ENCODE measurements at places on chromosomes 7 and 10.

DNA sequence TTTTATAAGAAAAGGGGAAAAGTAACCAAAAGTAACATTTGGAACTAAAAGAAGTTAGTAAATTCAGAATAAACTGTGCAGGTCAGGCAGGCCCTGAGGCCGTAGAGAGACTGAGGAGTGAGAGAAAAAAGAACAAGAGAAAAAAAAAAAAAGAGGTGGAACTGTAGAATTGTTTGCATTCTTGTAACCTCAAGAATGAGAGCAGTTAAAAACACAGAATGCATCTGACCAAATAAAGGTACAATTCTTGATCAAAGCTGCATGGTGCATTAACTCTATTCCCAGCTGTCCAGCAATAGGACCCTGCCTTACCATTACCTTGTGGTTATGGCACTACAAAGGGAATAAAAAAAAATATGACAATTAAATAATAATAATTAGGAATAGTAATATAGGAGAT, 170.1 kb upstream of the SEMA3A start:
- DNase-seq = no peak

DNA sequence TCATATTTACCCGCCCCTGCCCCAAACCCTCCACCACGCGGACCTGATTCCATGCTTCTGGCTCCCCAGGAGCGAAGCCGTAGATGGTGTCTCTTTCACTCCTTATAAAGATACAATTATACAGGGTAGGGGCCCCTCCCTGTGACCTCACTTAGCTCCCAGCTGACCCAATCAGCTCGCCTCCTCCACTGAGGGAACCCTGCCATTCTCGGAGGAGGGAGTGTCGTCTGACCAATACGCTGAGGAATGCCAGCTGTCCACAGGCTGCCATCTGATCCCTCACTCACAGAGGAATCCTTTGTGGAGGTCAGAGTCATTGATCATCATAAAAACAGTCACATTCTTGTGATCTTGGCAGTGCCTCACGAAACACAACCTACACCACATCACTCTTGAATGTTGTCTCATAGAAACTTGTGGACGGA, 67.5 kb upstream of the INSIG1 start:
- no peak for DNase-seq

DNA sequence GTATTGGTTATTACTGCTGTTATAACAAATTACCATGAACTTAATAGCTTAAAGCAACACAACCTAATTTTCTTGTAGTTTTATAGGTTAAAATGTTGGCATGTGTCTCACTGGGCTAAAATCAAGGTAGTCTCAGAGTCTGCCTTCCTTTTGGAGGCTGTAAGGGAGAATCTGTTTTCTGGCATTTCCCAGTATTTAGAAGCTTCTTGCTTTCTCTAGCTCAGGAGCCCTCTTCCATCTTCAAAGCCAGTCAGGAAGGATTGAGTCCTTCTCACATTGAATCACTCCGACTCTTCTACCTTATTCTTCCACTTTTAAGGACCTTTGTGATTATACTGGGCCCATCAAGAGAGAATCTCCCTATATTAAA, 156.2 kb downstream of the MBL2 start:
- DNase-seq = no peak

- DNase-seq = no peak
Observed at GRCh38 chr7:28044825-28045224, 135.8 kb downstream of the JAZF1 start.

GRCh38 chr7:44216019-44216418, 15.2 kb downstream of the YKT6 start:
- DNase-seq = no peak

DNA sequence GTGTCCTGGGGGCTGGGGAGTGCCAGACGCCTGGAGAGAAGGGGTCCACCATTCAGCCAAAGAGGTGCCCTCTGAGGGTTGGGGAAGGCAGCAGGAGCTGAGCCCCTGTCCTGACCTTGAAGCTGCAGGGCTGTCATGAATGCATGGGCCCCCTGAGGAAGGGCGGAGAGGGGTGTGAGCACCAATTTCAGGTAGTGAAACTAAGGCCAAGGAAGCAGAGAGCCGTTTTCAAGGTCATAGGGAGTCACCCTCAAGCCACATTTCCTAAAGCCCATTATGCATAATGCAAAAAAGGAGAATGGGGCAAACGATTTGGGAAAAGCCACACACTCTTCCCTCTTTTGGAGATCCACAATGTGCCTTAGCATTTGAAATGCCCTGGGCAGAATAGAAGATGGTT, 37.2 kb downstream of the FIGNL1 start:
- DNase-seq = no peak

DNA sequence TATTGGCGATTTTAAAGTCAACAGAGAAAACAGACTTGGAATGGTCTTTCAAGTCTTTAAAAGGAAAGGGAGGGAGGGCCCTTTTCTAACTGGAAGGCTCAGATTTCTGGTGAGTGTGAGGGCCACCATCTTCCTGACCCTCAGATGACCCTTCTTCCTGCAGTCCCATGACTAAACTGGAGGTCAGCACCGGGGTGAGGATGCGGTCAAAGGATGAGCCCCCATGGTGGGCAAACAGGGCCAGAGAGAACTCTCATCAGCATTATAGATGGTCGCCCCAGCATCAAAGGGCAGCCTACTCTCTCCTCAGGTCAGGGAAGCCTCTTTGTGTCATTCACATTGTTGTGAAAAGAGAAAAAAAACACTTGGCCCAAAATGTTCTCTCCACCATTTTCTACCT, 219.2 kb downstream of the LRMDA start:
- no peak for DNase-seq

- DNase-seq = no peak
Observed at GRCh38 chr10:131831561-131831960, 69.2 kb upstream of the PPP2R2D start.

DNA sequence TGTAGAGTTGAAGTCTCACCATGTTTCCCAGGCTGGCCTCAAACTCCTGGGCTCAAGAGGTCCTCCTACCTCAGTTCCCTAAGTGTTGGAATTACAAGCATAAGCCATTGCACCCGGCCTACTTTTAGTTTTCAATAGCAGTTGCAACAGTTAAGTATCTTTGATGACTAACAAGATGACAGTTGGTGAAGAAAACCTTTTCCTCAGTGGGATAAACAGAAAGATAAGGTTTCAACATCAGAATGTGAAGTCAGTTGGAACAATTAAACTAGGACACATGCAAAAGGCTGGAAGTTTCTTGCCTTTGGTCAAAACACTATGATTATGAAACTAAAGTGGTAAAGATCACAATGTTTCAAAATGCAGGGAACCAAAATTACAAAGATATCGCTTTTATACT, 169.2 kb downstream of the ZNF438 start:
- DNase-seq = no peak

- no peak for DNase-seq
Observed at GRCh38 chr7:48285373-48285772, 114.1 kb downstream of the ABCA13 start.

DNA sequence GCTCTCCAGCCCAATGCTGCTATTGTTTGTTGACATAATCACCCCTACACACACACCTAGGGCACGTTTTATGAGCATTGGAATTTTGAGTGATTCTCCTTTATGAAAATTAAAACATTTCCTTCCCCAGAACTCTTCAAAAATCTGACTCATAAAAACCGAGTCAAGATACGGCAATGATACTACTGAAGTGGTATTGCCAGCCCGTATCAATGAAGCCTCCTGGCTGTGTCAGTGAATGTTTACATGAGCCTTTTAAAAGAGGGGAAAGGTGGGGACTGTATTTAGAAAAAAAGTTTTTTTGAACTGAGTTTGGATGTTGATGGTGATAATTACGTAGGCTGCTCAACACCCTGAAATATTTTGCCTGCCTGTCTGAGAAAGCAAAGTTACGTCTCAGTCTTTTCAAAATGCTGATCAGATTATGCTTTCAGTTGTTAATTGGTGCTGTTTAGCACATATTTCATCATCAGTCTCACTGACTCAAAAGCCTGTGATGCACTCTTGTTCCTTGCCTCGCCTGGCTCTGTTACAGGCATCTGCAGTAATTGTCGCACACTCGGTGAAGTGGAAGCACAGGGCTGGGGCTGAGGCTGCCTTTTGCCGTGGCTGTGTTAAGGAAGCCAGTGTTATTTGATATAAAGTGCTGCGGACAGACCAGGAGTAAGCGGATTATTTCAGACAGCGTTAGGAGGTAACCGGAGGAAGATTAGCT, 157.4 kb upstream of the TCF7L2 start:
- DNase-seq = no peak

DNA sequence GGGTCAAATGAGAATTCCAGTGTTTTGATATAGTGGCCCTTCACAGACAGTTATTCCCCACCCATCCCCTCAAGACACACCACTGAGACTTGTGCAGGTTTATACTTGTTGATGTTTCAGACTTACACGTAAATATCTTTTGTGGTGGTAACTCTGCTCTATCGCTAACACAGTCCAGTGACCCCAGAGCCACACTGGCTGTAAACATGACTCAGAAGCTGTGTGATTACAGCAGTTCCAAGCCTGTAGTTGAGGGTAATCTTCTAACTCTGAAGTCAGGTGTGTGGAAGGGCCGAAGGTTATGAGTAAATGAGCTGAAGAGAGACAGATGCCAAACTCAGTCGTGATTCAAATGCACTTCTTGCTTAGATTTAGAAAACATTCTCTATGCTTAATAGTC, 19.4 kb downstream of the NOBOX start:
- no peak for DNase-seq

DNA sequence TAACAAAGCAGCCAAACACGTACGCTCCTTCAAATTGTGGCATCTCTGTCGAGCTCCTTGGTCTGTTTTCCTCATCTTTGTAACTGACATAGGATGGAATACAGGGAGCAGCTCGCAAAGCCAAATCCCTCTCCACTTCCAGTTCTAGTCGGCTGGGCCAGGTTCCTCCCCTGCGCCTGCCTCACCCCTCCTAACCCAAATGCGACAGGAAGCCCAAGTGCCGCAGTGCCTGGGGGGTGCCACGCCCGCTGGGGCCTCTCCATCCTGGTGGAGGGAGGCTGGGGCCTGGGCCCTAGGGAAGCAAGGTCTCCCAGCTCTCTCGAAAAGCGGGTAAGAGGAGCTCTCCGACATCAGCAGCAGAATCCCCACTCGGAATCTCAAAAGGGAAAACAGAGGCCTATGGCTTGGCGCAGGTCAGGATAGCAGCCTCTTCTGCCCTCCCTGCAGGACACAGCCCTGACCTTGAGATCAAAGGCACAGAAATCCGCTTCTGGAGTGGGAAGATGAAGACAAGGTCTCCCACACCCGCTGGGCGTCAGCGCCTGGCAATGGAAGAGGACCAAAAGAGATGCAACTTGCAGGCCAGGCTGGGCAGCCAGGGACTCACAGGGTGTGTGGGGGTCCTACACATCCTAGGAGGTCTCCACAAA, 165.8 kb downstream of the NRF1 start:
- DNase-seq = no peak

DNA sequence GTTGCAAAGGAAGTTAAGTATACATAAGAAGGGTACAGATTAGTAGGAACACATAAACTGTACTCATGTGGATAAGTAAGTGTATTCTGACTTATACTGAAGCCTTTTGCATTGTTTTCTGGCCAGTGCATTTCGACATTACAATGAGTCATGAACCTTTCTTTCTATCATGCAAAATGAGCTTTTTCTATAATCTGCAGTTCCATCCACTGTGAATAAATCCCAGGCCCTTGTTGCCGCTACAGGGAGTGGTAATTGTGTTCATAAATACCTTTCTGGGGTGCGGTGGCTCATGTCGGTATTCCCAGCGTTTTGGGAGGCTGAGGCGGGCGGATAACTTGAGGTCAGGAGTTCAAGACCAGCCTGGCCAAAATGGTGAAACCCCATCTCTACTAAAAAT, 858.3 kb downstream of the GRM8 start:
- DNase-seq = no peak

- no peak for DNase-seq
Observed at GRCh38 chr10:22016046-22016705, 12.6 kb upstream of the DNAJC1 start.

DNA sequence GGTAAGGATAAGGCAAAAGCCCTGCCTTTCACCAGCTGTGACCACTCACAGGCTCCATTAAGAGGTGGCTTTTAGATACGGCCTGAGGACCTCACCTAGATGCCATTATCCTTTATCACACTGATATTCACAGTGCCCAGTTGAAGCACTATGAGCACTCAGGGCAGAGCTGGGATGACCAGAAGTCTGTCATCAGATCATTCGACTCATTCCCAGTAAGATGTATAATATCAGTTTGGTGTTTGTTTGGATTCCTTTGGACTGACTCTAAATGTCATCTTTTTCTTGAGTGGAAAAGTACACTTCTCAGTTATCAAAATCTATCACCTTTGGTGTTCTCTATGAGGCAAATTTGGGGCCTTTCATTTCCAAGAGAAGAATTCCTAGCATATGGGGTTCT, 18.7 kb downstream of the CCDC136 start:
- DNase-seq = no peak

GRCh38 chr7:48183965-48184364, 12.7 kb downstream of the ABCA13 start:
- DNase-seq = no peak

DNA sequence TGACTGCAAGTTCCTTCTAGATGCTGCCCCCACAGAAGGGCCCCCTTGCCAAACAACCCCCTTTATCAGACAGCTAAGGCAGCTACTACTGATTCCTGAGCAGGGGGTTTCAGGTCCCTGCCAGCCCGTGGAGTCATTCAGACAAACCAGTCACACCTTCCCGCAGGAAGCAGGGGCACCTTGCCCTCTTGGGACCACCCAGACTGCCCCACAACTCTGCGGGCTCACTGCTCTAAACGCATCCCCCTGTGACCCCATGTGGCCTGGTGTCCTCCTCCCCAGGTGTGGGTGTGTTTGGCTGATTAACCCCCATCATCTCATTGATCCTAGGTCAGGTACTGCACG, 298.9 kb downstream of the TCERG1L start:
- DNase-seq = no peak

DNA sequence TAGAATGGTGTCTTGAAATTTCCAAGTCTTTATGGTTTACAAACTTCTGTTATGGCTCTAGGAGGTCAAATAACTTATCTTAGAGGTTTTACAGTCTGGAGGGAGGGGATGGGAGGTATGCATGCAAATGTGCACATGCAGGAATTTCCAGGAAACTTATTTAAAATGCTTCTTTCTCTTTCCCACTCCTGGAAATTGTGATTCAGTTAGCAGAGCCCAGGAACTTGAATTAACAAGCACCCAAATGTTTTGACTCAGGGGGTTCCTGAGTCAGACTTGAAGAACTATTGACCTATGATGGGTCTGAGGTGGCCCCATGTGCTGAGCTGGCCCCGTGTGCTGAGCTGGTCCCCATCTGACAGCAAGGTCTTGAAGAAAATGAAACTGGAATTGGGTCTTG, 669.4 kb downstream of the INHBA start:
- DNase-seq = no peak

- DNase-seq = no peak
Observed at GRCh38 chr7:114659409-114660125, 245.0 kb downstream of the FOXP2 start.

Data from iPS DF 6.9 (cell line).